Activated T-cell treated with anti-CD3 and anti-CD28 coated beads, Interleukin-2, amount 50 U/mL, for 1 hour (primary cell): ENCODE measurements at places on chromosomes 6 and 20.
A peak's percentile ranks its signal among the peaks of the same experiment; 100 is the strongest.

DNA sequence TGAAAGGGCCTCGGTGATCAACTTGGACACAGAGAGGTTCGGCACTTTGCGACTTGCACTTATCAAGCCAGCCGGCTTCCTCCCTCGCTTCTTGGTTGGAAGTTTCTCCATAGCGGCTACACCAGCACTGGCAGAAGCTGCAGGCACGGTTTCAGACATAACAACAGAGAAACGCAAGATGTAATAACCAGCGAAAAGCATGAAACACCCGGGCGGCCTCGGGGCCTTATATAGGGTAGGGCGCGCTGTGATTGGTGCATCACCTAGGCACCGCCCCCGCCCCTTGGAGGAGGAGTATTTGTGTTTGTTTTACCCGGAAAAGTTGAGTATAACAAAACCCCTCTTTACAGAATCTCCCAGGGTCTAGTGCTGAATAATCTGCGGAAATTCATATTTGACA, 20.7 kb downstream of the HFE start:
- DNase-seq: no peak

DNA sequence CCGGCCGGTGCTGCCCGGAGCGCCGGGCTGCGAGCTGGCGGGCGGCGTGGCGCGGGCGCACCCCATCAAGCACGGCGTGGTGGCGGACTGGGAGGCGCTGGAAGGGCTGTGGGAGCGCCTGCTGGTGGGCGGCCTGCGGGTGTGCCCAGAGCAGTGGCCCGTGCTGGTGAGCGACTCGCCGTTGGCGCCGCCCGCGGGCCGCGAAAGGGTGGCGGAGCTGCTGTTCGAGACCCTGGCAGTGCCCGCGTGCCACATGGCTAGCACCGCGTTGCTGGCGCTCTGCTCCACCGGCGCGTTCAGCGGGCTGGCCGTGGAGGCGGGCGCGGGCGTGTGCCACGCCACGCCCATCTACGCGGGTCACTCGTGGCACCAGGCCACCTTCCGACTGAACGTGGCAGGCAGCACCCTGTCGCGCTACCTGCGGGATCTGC, 517 bp downstream of the ACTL10 start:
- DNase-seq: peak; percentile 65

DNA sequence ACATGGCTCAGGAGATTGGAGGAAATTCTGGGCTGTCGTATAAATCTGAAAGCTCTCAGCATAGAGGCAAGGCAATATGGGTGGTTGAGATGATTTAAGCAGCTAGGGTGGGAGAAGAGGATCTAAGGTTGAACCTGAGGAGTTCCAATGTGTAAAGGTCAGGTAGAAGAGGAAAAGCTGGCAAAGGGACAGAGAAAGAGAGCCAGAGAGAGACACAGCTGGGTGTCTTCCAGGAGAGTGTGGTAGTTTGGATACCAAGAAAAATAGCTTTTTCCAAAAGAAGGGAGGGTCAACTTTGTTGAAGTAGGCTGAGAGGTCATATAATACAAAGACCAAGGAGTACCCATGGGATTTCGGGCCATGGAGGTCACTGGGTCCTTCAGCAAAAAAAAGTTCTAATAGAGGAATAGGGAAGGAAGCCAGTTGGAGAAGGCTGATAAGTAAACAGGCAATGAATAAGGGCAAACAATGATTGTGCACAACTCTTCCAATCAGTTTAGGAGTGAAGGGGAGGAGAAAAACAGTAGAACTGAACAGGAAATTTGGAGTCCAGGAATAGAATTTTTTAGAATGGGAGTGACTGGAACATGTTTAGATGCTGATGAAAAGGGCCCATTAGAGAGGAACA, 135.1 kb downstream of the QRSL1 start:
- DNase-seq: no peak

GRCh38 chr6:19416811-19417210, 420.4 kb upstream of the ID4 start:
- no peak for DNase-seq
